ENCODE measurements at places on chromosomes 6 and 20. TPM values are rescaled to one million over a fixed set of nuclear protein-coding genes. Genes with fewer than 3 reads are reported as not detected.

Gene CST3
- 1,170 TPM for total RNA-seq

- H3K4me3 ChIP-seq: no peak overlapping the region
- no peaks in the 10 kb centered on the region for H3K4me1 ChIP-seq
- no peak for DNase-seq
- H3K27me3 ChIP-seq: no peaks in the 10 kb centered on the region
- no peak overlapping the region for H3K27ac ChIP-seq
These were observed 24.7 kb upstream of the HIVEP1 start for GRCh38 chr6:11987386-11987785.

DNA sequence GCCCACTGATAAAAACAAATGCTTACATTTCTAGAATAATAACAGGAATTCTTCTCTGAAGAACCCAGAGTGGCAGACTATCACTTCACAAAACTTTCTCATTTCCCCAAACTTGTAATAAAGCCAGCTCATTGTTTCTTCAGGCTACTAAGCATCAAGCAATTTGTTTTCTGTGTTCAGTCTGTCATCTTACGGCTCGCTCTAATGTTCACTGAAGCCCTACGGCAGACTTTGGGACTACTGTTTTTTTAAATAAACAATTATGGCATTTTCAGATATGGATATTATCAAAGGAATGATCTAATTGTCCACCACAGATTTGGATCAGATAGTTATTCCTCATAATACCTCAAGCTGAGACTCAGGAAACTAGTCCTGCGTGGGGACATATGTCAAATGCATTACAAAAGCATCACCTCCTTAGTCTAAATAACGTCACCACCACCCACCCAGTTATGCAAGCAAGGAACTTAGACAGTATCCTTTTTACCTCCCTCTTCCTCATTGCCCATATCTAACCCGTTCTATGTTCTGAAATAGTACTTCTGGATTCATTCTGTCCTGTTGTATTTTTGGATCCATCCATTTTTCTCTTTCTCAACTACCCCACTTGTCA is 415.1 kb downstream of the PLCB1 start:
- no peaks in the 10 kb centered on the region for H3K36me3 ChIP-seq
- H3K4me3 ChIP-seq: no peak overlapping the region
- DNase-seq: no peak
- no peaks in the 10 kb centered on the region for H3K4me1 ChIP-seq
- no peaks in the 10 kb centered on the region for H3K27me3 ChIP-seq

Gene C6orf141
- 37.8 TPM for total RNA-seq

- H3K4me3 ChIP-seq: no peak overlapping the region
- H3K27me3 ChIP-seq: no peaks in the 10 kb centered on the region
- no peaks in the 10 kb centered on the region for H3K36me3 ChIP-seq
- H3K27ac ChIP-seq: no peak overlapping the region
These were observed 42.4 kb downstream of the ISM1 start for GRCh38 chr20:13263451-13263850.

Gene THBD
- 88.4 TPM for total RNA-seq

All from prostate gland (tissue), 2 donors.